ENCODE measurements at places on chromosomes 5 and 9.

- no peak for DNase-seq
These were observed 834.9 kb upstream of the ZNF608 start for GRCh38 chr5:125581311-125581710.

- DNase-seq = no peak
These were observed 327.8 kb downstream of the FBXL7 start for GRCh38 chr5:15827741-15828140.

- no peak for DNase-seq
These were observed 435.8 kb downstream of the CSNK1G3 start for GRCh38 chr5:123947797-123948196.

GRCh38 chr9:35616681-35617459 is 1.3 kb downstream of the CD72 start:
- peak; percentile 81 for DNase-seq

GRCh38 chr9:98218562-98219363 is 26.3 kb upstream of the CORO2A start:
- no peak for DNase-seq

DNA sequence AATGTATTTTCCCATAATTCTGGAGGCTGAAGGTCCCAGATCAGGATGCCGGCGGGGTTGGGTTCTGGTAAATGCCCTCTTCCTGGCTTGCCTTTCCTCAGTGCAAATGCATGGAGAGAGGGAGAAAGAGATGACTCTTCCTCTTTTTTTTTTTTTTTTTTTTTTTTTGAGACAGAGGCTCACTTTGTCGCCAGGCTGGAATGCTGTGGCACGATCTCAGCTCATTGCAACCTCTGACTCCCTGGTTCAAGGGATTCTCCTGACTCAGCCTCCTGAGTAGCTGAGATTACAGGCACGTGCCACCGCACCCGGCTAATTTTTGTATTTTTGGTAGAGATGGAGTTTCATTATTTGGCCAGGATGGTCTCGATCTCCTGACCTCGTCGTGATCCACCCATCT is 300.0 kb upstream of the TAS2R1 start:
- no peak for DNase-seq

DNA sequence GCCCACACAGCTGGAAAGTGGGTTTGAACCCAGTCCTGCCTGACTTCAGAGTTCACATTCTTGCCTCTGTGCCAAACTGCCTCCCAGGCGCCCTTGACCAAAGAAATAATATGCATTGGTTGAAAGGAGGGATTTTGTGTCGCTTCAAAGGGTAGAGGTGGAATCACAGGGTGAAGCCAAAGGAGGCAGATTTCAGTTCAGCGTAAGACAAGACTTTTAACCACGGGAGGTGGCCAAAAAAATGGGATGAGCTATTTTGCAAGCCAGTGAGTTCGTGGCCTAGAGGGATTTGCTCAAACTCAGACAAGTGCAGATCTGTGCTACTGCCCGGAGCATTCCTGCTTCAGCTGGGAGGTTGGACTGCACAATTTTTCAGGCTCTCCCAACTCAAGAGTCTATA is 57.6 kb upstream of the RANBP3L start:
- DNase-seq = no peak

DNA sequence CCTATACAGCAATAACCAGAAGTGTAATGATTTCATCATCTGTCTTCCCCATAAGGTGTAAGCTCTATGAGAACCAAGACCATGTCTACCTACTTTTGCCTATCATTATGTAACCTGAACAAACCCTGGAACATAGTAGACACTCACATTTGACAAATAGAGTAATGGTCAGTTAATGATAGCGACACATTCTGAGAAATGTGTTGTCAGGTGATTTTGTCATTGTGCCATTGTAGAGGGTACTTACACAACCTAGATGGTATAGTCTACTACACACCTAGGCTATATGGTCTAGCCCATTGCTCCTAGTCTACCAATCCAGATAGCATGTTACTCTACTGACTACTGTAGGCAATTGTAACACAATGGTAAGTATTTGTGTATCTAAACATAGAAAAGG is 22.3 kb upstream of the WDR41 start:
- no peak for DNase-seq

DNA sequence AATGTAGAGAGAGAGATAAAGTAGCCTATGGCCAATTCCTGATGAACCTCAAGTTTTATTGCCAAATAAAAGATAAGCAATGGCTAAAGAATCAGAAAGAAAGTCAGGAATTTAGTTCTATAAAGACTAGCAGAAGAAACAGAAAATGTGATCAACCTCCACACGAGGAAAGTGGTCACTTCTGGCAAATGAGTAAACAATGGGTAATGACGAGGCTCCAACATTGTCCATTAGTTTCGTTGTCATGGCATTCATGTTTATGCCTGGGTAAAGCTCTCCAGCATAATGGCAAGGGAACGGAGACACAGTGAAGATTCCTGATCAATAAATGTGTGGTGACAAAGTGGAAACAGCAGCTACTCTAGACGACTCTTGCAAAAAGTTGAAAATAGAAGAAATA is 341.8 kb upstream of the CTNND2 start:
- DNase-seq = no peak

DNA sequence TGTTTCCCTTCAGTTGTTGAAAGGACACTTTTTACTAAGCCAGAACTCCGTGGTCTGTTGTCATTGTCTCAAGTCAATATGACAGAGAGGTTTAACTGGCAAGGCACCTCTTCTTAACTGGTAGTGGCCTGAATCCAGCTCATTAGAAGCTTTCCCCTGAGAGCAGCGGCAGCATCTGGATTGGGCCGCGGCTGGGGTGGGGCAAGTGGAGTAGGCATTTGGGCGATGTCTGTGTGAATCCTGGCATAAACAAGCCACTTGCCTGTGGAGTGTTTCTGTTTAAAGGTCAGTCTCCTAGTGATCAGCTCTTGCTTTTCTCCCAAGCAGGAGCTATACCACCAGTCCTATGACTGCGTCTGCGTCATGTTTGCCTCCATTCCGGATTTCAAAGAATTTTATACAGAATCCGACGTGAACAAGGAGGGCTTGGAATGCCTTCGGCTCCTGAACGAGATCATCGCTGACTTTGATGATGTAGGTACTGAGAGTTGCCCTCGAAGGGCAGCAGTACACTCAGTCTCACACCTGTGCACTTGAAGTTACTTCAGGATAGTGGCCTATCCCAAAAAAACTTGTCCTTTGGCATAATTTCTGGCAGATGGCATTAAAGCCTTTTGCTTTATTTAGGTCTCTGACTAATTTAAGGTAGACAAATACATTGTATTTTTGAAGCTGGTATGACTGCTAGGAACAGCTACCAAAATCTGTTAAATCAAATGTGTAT is 48.9 kb downstream of the CFAP90 start:
- DNase-seq = no peak

DNA sequence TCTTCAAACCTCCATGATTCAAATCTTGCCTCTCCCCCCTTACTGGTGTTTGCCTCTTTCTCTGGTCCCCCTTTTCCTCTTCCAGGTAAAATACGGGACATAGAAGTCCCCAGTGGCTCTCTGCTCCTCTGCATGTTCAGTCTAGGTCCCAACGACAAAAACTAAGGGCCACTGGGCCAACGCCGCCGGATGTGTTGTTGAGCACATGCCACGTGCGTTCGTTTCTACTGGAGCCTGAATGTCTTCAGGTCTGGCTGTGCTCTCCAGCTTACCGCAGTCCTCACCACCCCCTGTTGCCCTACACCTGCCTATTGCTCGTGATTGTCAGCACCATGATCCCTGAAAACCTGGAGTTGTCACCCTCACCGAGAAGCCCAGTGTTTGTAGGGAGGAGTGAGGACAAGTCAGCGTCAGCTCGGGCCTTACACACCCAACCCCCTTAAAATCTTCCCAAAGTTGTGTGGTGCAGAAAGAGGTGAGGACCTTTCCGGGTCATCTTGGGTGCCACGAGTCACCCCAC is 2.8 kb upstream of the ADAMTS2 start:
- no peak for DNase-seq

DNA sequence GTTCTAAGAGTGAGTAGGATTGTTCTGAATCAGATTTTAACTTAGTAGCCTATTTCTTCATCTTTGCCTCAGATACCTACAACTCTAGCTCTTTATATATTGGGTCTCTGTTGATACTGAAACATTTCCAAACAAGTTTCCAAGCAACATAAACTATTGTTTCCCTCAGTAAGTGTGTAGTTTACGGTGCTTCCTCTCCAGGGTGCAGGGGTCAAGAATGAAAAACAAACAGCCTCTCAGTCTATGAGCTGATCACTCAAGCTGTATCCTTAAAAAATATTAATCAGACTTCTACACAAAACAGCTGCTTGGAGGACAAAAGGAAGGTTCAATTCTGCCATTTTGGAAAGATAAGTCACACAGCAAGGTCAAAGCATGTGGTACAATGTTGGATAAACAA is 75.0 kb downstream of the ADAMTS12 start:
- DNase-seq = no peak

GRCh38 chr5:55096182-55096581 is 6.3 kb upstream of the GZMA start:
- DNase-seq = no peak

GRCh38 chr9:18154661-18155060 is 319.3 kb upstream of the ADAMTSL1 start:
- DNase-seq = no peak

DNA sequence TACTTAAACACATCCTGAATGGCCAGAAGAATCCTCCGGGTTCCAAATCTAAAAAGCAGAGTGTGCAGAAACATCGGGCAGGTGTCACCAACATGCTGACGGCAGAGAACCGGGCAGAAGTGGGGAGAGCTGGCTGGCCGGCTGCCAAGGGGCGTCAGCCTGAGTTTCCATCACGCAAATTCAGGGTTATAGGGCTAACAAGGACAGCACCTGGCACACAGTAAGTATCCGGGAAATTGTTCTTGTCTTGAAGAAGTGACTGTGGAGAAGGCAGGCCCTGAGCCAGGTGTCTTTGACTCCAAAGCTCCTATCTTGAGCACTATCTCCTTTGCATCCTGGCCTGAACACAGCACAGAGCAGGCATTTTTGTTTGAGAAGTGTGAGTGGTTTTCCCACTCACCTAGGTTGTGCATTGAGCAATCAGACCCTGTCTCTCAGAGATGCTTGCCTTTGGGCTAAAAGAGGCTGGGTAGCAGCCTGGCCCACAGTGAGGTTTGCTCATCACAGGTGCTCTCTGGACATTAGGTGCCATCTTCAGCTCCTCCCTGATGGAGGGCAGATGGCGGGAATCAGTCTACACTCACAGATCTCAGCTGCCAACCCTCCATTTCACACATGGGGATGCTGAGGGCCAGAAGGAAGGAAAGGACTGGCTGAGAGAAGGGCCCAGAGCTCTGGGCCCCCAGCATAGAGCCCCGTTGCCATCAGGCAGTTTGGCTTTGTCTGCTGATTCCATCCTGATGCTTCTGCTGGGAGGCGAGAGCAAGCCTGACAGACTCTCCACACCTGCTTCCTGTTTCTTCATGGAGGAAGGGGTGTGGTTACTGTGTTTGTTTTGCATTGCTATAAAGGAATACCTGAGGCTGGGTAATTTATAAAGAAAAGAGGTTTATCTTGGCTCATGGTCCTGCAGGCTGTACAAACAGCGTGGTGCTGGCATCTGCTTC is 52.8 kb downstream of the WHRN start:
- DNase-seq = no peak

DNA sequence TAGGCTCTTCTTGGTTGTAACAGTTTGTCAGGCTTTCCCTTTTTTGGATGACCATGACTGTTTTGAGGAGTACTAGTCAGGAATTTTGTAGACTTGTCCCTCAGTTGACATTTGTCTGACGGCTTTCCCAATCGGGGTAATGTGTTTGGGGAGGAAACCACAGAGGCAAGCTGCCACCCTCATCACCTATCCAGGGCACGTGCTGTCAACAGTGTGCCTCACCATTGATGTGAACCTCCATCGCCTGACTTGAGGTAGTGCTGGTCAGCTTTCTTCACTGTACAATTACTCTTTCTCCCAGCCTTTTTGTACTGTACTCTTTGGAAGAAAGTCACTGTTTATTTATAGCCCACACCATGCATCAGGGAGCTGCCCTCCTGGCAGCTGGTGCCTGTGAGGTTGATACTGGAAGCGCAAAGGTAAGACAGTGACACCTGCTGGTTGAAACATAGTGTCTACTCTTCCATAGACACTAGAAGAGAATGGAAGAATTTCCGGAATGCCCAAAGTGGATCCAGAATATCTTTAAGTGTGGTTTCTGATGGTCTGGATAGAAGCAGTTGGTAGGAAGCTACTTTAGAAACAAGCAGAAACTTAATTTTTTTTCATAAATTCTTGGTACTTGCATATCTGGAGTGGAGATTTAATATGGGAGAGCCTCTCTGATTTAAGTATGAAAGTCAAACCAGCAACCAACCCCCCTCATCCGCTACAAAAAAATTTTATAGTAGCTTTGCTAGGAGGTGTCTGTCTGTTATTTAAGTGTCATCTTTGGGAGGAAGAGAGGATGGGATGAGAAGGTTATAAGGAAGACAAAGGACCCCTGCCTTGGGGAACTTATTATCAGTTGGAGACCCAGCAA is 69.3 kb downstream of the SNX30 start:
- peak; percentile 61 for DNase-seq

DNA sequence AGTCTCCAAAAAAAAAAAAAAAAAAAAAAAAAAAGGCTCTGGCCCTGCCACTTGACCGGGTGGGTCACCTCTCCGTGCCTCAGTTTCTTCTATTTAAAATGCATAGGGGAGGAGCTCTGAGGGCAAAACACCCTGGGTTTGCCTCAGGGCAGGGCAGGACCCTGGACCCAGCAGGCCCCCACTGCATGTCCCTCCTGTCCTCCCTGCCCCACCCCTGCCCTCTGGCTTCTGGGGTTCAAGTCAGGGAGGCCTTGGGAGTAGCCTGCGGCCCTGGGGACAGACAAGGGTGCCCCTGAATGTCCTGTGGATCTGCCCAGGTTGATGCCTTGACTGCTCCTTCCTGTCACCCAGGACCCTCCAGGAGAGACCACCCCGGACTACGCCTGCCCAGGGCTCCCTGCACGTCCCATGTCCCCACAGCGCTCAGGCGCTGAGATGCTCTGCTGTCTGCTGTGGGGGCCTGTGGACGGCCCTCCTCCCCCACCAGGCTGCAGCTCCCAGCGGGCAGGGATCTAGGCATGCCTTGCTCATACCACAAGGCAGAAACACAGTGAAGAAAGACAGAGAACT is 35.4 kb downstream of the ADAMTS2 start:
- DNase-seq = no peak

- DNase-seq = peak; percentile 38
These were observed 86.7 kb upstream of the TAS2R1 start for GRCh38 chr5:9716838-9717281.

- no peak for DNase-seq
These were observed 203.8 kb downstream of the AUH start for GRCh38 chr9:91157883-91158282.

DNA sequence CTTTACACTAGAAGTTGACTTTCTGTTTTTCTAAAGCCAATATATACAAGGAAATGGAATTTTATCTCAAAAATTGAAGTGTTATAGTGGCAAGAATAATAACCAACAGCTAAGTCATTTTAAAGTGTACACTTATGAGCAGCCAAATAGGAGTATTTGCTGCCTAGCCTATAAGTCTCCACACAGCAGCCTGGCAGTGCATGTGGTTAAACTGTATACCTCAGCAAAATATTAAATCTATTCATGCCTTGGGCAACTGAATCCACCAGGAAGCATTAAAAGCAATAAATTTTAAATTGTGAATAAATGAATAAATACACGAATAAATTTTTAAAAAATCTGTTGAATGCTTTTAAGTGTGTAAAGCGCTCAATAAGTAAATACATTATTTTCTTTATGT is 432.4 kb upstream of the RORB start:
- DNase-seq = no peak

GRCh38 chr5:27387535-27388073 is 349.2 kb upstream of the CDH9 start:
- DNase-seq = no peak

- peak; percentile 9 for DNase-seq
These were observed 260.9 kb upstream of the TUT7 start for GRCh38 chr9:86614871-86615849.
